Omental fat pad (tissue), 4 donors: ENCODE measurements at places on chromosomes 2 and 18. TPM values are rescaled to one million over a fixed set of nuclear protein-coding genes. Genes with fewer than 3 reads are reported as not detected.

NCKAP5 gene
- total RNA-seq: 0.88 TPM

KCNJ13 gene
- not detected for total RNA-seq

CYS1 gene
- total RNA-seq: 0.63 TPM

AMER3 gene
- not detected for total RNA-seq

UPP2 gene
- total RNA-seq: not detected

DNA sequence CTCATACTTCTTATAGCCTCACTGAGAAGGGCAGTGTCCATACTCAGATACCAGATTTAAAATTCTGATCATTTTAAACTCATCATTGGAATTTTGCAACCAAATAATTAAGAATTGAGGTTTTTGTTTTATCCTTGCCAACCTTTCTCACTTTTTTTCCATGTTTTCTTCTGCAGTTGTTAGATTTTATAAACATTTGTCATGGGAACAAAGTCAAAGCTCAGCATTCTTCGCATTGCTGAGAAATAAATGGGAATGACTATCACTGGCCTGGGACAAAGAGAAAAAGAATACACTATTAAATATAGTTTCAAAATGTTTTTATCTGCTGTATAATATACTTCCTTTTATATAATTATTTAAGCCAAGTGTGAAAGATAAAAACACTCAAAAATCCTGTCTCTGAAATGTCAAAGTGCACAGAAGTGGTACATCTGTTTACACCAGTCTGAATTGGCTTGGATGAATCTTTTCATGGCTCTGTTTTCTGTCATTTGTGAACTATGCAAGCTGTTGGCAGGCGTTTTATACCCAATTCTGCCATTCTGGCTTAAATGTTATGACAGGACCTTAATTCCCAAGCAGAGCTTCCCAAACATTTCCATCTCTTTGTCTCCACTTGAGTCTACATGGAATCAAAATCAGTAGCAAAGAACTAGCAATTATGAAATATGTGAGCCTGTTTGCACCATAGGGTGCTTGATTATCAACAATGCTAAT lies 249.3 kb upstream of the SYT4 start:
- no peak for DNase-seq

GRCh38 chr18:39523281-39523680 lies 1957.7 kb upstream of the CELF4 start:
- no peak for DNase-seq

- no peak for DNase-seq
Observed at GRCh38 chr2:233764761-233765160, 4.7 kb downstream of the UGT1A1 start.
